ENCODE measurements at places on chromosomes 7 and 10. TPM values are rescaled to one million over a fixed set of nuclear protein-coding genes. Genes with fewer than 3 reads are reported as not detected.

Gene KCNH2
- polyA plus RNA-seq = 0.18 TPM

Gene C10orf95
- polyA plus RNA-seq = 0.24 TPM

Gene LIPM
- not detected for polyA plus RNA-seq

Gene H2BK1
- polyA plus RNA-seq = not detected

Gene FBH1
- polyA plus RNA-seq = 19.9 TPM

Measured in liver (tissue), 10 donors.